ENCODE measurements at places on chromosomes 6 and 20.

DNA sequence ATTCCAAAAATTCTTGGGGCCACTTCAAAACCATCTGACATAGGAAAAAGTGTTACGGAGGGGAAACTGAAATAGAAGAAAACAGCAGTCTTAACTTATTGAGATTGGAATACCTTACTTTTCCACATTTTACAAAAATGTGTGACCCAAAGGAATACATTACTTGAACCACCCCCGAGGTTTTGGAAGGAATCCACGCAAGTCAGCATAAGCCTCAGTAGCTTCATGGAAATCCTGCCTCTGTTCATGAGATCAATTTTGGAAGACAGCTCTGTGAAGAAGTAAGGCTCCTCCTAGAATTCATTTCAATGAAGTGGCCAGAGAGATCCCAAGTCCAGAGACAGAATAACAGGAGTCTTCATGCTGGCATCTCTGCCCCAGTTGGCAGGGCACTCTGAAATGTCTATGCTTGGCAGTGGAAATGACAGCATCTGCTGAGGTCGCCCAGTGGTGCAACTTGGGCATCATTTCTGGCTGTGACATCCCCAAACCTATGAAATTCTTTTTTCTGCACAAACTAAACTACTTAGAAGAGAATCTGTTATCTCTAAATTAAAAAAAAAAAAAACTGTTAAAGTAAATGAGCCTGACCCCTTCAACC, 132.5 kb downstream of the EPM2A start:
- DNase-seq = no peak

GRCh38 chr6:89843070-89843469, 13.4 kb downstream of the CASP8AP2 start:
- DNase-seq = no peak

GRCh38 chr6:3259491-3259958, 778 bp downstream of the PSMG4 start:
- no peak for DNase-seq

DNA sequence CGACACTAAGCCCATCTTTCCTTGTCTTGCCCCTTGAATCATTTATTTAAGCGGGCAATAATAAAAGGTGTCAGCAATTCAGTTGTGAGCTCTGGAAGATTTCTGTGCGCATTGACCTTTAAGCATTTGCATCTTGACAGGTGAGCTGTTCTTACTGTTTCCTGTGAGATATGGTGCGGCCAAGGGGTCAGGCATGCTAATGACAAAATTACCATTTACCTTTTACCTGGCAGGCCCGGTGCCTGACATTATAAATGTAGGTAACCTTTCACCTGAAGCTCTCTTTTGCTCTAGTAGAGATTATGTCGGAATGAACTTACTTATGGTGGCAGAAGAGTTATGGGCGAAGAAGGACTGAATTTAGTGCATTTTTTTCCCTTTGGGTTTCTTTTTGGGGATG, 89.3 kb upstream of the EEF1E1 start:
- DNase-seq = no peak

GRCh38 chr20:58616411-58616810, 34.7 kb upstream of the STX16 start:
- no peak for DNase-seq

GRCh38 chr6:83071023-83071422, 3.6 kb downstream of the DOP1A start:
- DNase-seq = no peak

GRCh38 chr6:168877821-168878282, 375.8 kb downstream of the THBS2 start:
- no peak for DNase-seq

- DNase-seq = no peak
Observed at GRCh38 chr20:43534791-43535350, 24.0 kb upstream of the SGK2 start.

DNA sequence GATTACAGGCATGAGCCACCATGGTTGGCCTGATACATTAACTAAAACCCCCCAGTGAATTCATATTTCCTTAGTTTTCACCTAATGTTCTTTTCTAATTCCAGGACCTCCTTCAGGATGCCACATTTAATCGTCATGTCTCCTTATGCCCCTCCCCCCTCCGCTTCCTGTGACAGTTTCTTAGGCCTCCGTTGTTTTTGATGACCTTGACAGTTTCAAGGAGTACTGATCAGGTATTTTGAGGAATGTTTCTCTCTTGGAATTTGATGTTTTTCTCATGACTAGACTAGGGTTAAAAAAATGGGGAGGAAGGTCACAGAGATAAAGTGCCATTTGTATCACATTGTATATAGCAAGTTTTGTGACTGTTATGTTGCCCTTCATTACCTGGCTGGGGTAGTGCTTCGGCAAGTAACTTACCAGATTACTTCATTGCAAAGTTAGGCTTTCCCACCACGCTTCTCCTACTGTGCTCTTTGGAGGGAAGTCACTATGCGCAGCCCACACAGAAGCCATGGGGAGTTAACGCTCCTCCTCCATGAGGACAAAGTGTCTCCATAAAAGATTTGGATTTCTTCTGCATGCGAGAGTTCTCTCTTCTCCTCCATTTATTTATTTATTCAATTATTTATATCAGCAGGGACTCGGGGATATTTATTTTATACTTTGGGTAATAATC, 99.5 kb downstream of the NCR2 start:
- no peak for DNase-seq

GRCh38 chr20:41426976-41427375, 60.4 kb upstream of the EMILIN3 start:
- no peak for DNase-seq

GRCh38 chr6:148984531-148985056, 237.8 kb downstream of the UST start:
- DNase-seq = no peak

All from iPS DF 19.7 (cell line).